ENCODE measurements at places on chromosomes 2 and 18. TPM values are rescaled to one million over a fixed set of nuclear protein-coding genes. Genes with fewer than 3 reads are reported as not detected.

GRCh38 chr2:1678609-1679008 lies 65.7 kb downstream of the PXDN start:
- no peak for DNase-seq

DNA sequence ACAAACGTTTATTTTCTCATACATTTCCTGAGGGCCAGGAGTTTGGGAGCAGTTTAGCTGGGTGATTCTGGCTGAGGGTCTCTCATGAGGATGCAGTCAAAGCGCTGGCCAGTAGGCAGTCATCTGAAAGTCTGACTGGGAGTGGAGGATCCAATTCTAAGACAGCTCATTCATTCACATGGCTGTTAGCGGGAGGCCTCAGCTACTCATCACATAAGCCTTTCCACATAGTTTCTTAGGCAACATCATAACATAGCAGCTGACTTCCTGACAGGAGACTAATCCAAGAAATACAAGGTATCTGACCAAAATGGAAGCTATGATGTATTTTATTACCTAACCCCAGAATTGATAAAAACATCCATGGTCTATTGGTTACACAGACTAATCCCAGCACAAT lies 2.9 kb upstream of the MRPL44 start:
- no peak for DNase-seq

DNA sequence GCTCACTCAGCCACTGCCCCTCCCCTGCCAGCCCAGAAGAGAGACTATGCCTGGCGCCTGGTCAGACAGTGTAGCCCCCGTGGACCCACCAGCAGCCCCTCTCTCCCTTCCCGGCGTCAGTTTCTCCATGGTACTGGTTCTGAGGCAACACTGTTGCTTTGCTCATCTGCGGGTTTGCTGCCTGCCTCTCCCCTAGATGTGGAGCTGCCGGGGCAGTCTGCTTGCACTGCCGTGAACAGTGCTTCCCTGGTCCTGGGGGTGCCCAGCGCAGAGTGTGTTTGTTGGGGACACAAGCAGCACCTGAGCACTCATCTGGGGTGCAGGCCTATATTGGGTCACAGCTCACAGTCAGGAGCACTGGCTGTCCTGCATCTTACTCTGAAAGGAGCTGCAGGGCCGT lies 309.9 kb downstream of the NDUFA10 start:
- no peak for DNase-seq

DNA sequence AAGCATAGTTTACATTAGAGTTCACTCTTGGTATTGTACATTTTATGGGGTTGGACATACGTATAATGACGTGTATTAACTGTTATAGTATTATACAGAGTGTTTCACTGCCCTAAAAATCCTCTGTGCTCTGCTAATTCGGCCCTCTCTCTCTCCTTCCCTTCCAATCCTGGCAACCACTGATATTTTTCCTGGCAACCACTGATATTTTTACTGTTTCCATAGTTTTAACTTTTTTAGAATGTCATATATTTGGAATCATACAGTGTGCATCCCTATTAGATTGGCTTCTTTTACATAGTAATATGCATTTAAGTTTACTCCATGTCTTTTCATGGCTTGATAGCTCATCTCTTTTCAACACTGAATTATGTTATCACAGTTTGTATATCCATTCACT lies 526.7 kb downstream of the RIT2 start:
- no peak for DNase-seq

DNA sequence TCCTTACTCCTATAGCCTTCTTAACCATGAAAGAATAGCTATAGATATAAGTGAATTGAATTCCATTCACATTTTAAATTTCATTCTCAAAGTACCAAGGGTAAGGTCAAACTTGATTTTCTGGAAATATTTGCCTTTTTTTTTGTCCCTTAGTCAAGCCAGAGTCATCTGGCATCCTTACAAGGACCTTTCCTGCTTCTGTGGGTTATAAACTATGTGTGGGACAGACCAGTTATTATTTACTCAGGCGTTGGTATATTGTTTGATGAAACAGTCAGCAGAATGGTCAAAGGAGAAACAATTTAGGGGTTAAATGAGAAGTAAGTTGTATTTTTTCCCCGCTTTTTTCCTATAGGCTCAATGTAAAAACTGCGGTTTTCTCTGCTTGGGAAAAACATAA lies 1103.2 kb upstream of the ZEB2 start:
- DNase-seq, result no peak

DNA sequence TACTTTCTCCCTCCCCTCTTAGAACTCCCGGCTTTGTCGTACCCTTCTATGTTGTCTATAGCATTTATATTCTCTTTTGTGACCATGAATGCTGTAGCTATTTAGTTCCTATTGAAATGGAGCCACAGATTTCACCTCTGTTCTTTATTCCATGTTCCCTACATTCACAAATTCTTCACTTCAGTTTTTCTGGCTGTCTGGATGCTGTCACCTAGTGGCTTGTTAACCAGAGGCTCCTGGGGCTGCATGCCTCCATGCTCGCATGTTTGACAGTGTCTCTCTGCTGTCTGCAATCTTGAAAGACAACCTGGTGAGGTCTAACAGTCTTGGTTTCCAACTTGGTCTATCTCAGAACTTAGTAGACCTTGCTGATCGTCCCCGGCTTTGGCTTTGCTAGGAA lies 48.2 kb downstream of the CFAP221 start:
- no peak for DNase-seq

GRCh38 chr2:144376460-144376859 lies 143.5 kb downstream of the ZEB2 start:
- DNase-seq, result no peak

- DNase-seq, result no peak
Measured at GRCh38 chr2:25402477-25402876, 60.8 kb upstream of the DNMT3A start.

- DNase-seq, result no peak
Measured at GRCh38 chr2:191109888-191110287, 40.9 kb downstream of the STAT4 start.

GRCh38 chr18:45169610-45170009 lies 445.7 kb upstream of the SLC14A2 start:
- no peak for DNase-seq

DNA sequence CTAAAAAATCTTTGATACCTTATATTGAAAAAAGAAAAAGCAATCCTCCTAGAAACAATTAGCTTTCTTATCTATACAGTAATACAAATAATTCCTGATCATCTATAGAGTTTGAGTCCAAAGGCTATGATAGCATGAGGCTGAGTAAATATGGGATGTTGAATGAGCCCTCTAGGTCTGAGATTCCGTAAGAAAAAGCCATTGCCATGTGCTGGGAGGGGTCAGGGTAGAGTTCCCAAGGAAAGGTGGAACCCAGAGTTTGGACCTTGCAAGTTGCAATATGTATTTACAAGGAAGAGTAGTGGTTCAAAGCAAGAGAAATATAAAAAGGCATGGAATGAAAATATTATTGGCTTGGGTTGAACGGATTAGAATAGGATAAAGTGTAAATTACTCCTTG lies 178.1 kb downstream of the DCC start:
- no peak for DNase-seq

DNA sequence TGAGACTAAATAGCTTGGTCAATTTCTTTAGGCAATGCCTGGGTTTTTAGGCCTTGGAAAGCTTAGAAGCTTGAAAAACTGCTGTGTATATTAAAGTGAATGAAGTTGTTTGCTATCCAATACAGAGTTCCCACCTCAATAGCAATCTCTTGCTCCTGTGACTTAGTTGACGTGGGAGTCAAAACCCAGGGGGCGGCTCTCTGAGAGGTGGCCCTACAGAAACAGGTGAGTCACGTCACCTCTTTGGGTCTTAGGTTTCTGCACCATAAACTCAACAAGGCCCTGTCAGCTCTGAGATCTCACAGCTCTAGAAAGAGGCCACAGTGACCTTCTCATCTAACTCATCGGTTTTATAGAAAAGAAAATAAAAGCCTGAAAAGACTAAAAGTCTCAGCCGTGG lies 79.6 kb downstream of the ADD2 start:
- no peak for DNase-seq

DNA sequence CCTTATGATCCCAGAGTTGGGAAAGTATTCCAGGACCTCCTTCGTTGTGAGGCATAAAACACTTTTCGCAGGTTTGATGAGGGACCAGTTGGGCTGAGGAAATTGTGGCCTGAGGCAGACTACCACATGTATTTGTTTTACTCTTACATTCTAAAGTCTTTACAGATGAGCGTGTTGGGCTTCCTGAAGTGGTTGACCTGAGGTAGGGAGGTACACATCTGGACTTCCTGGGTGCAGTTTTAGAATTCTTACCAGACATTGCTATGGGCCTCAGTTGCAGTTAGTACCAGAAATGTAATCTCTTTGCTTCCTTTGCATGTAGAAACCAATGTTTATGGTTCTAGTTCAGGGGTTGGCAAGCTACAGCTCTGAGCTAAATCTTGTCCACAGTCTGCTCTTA lies 48.7 kb downstream of the COA5 start:
- no peak for DNase-seq

DNA sequence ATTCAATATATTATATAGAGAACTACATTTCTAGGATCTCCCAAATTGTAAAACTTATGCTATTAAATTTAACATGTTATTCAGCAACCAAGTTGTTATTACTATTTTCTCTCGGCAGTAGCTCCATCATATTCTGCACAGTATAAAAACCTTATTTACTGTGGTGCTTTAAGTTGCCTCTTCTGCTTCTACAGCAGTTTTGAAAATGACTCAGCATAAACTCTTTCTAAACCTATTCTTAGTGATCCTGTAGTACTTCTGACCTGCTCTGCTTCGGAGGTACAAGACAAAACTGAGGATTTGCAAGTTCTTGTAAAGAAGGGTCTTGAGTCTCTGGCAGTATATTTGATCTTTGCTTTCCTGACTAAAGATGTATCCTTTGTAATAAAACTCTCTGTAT lies 567.2 kb downstream of the TMX3 start:
- DNase-seq, result no peak

- DNase-seq, result no peak
Measured at GRCh38 chr18:68478246-68478645, 236.7 kb downstream of the TMX3 start.

GRCh38 chr2:222792001-222792611 lies 68.7 kb upstream of the ACSL3 start:
- DNase-seq, result no peak

- DNase-seq, result peak; percentile 48
Measured at GRCh38 chr18:55189972-55190371, 230.7 kb upstream of the CCDC68 start.

GRCh38 chr2:192145496-192145895 lies 49.2 kb downstream of the TMEFF2 start:
- DNase-seq, result no peak

- no peak for DNase-seq
Measured at GRCh38 chr2:643761-644160, 33.4 kb downstream of the TMEM18 start.

- no peak for DNase-seq
Measured at GRCh38 chr2:186925514-186925913, 76.5 kb upstream of the ZSWIM2 start.

DNA sequence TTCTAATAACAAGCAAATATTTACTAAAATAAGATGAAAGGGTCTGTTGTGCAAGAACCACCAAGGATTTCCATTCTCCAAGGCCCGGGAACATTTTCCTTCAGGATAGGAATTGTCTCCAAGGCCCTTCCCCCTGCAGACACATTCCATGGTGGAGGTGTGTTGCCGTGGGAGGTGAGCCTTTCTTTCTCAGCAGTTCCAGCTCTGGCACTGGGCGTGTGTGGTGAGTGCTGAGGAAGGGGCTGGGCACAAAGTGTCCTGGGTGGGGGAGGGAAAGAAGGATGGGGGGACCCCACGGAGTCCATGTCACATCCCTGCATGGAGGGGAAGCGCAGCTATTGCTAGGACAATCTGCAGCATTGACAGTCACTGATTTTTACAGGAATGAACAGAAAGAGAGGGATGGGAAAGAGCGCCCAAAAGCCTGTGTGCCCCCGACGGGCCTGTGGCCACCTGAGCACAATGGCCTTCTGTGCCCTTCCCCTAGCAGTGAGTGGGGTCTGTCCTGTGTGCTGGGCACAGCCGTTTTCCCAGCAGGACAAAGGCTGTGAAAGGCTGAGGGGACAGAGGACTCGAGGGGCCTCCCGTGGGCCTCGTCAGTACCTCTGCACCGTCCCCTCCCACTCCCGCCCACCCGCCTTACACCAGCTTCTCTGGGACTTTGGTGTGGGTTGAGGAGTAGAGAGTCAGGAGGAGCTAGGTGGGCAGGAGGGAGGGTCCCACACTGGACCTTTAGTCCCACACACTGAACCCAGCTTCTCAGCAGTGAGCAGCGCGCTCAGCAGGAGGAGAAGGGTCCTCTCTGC lies 79.8 kb downstream of the PTGR3 start:
- DNase-seq, result no peak

DNA sequence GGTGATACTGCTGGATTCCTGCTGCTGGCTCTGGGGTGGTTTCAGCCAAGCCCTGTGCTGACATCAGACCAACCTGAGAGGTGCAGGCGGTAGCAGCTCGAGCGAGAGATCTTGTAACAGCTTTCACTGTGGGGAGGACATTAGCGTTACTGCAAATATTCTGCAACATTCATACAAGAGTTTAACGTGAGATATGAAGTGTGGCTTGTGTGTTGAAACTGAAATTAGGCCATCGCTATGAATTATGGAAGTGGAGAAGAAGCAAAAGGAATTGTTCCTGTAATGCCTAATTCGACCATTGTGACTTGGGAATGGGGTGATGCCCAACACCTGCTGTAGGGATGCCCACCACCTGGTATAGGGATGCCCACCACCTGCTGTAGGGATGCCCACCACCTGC lies 6.5 kb upstream of the MLPH start:
- DNase-seq, result no peak

GRCh38 chr18:79427368-79428225 lies 31.9 kb downstream of the NFATC1 start:
- DNase-seq, result no peak

GRCh38 chr18:48048251-48048650 lies 117.8 kb upstream of the SMAD2 start:
- no peak for DNase-seq

- DNase-seq, result no peak
Measured at GRCh38 chr2:74849228-74849892, 15.4 kb downstream of the HK2 start.

GRCh38 chr2:136932700-136933099 lies 167.4 kb downstream of the THSD7B start:
- peak; percentile 10 for DNase-seq

Gene IL36B
- polyA plus RNA-seq, result not detected

Gene ARHGEF4
- 6.5 TPM for polyA plus RNA-seq

Gene SCYGR6
- not detected for polyA plus RNA-seq

Gene ASB18
- not detected for polyA plus RNA-seq

Gene MARCHF4
- 0.13 TPM for polyA plus RNA-seq

Gene ASTL
- polyA plus RNA-seq, result 0.18 TPM

Gene SPDYA
- polyA plus RNA-seq, result 3.1 TPM

Gene SMCHD1
- 55.0 TPM for polyA plus RNA-seq

Gene EN1
- polyA plus RNA-seq, result not detected

Gene PJVK
- polyA plus RNA-seq, result 19.3 TPM

Gene PARD6G
- polyA plus RNA-seq, result 31.1 TPM

Gene ST6GAL2
- polyA plus RNA-seq, result 18.7 TPM

Gene TMEM37
- 71.8 TPM for polyA plus RNA-seq

Gene EMX1
- polyA plus RNA-seq, result 56.6 TPM

Gene DSEL
- polyA plus RNA-seq, result 22.5 TPM

Gene STK36
- 107 TPM for polyA plus RNA-seq

Gene CRYGC
- polyA plus RNA-seq, result not detected

Gene ALPP
- not detected for polyA plus RNA-seq

Data from renal pelvis (tissue), 12 donors.